Colonic mucosa (tissue), 4 donors: ENCODE measurements at places on chromosomes 2 and 18.

DNA sequence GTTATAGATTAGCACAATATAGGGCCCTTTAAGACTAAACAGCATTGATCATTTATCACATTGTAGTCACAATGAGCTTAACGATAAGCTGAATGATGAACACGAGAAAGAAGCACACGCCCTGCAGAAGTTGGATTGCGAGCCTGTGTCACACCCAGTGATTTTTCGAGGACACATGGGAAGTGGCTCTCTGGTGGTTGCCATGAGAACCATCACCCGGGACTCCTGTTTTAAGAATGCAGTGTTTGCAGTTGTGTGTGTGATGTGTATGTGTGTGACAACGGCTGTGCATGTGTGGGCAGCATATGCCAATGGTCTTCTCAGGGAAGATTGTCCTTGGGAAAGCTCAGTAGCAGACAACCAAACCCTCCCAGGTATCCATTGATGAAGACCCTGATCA is 69.2 kb downstream of the PDCL3 start:
- DNase-seq = no peak

DNA sequence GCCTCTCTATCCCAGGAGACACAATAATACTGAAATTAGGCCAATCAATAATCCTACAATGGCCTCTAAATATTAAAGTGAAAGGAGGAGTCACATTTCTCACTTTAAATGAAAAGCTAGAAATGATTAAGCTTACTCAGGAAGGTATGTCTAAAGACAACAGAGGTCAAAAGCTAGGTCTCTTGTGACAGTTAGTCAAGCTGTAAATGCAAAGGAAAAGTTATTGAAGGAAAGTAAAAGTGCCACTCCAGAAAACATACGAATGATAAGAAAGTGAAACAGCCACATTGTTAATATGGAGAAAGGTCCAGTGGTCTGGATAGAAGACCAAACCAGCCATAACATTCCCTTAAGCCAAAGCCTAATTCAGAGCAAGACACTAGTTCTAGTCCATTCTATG is 9.5 kb downstream of the SESTD1 start:
- DNase-seq = no peak

GRCh38 chr2:217157581-217157980 is 297.7 kb upstream of the TNP1 start:
- no peak for DNase-seq

DNA sequence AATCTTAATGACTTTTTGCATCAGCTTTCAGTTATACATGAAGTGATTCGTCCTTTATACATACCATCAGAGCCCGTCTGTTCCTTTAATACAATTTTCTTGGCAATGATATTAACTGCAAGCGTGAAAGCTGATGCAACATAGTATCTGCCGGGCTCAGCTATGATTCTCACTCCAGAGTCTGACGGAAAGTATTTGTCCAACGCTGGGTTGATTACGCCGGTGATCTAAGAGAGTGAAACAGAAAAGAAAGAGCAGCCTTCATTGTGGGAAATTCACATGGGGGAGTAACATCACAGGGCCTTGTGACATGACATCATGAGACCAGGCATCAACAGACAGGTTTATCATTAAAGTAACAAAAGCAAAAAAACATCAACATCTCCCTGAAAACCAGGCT is 6.2 kb downstream of the ODC1 start:
- no peak for DNase-seq

DNA sequence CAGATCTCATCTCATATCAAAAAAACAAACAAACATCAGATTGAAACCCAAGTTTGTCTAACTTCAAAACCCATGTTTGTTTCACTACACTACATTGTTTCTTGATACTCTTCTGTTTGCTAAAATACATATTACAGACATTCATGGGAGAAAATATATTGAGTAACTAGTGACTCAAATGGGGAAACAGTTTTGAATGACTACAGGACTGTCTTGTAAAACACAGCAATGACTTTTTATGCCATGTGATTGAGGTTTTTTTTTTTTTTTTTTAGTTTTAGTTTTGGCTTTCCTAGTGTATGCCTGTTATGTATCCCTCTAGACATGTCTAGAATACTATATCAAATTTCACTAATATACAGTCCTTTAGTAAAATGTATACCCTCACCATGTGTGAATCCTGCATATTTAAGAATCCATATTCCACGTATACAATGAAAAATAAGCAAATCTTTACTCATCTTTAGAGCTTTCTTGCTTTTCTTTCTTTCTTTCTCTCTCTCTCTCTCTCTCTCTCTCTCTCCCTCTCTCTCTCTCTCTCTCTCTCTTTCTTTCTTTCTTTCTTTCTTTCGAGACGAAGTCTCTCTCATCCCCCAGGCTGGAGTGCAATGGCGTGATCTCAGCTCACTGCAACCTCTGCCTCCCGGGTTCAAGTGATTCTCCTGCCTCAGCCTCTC is 46.6 kb upstream of the SERTAD2 start:
- no peak for DNase-seq

- no peak for DNase-seq
Observed at GRCh38 chr18:50666536-50666935, 106.6 kb downstream of the MAPK4 start.

DNA sequence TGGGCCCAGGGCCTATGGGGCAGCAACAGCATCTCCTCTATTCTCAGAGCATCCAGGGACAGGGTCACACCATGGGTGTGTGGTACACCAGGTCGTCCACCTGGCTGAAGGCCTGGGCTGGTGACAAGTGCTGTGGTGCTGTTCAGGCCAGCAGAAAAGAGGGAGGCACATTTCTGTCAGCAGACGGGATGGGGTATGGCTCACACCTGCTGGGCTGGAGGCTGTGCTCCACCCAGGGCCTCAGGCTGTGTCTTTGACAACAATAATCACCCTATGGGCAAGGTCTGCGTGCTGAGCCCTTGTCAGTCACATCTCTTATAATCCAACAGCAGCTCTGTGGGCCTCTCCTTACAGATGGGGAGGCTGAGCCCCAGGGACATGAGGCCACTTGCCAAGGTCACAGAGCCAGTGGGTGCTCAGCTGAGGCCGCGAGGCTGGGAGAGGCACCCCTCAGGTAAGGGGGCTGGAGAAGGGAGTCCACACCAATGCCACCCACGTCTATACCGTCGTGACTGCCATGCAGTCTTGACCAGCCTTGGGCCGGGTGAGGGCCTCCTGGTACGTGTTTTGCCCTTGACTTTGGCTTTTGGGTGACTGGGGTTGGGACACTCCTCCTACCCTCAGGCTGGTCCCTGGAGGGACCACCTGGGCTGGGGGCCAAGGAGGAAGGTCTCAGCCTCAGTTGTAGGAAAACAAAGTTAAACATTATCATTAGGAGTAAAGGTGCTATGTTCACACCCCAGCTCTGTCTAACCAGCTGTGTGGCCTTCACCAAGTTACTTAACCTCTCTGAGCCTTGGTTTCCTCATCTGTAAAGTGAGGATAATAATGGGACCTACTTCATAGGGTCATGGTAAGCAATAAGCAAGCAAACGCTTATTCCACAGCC is 5.6 kb upstream of the HS6ST1 start:
- peak; percentile 16 for DNase-seq

DNA sequence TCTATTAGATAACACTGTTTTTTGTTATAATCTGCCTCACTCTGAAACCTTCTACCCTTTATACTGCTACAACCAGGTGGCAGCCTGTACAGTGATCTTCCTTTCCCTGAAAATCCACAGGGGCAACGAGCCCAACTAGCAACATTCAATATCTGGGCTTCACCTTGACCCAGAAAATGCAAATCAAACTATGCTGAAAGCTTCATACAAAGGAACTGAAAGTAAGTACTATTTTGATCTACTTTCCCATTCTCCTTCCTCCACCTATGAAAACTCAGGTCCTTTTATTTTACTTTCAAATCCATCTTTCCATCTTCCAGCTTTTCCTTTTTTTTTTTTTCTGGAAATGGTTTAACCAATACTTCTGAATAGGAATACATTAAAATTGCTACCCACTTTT is 175.8 kb upstream of the CCDC150 start:
- DNase-seq = no peak

DNA sequence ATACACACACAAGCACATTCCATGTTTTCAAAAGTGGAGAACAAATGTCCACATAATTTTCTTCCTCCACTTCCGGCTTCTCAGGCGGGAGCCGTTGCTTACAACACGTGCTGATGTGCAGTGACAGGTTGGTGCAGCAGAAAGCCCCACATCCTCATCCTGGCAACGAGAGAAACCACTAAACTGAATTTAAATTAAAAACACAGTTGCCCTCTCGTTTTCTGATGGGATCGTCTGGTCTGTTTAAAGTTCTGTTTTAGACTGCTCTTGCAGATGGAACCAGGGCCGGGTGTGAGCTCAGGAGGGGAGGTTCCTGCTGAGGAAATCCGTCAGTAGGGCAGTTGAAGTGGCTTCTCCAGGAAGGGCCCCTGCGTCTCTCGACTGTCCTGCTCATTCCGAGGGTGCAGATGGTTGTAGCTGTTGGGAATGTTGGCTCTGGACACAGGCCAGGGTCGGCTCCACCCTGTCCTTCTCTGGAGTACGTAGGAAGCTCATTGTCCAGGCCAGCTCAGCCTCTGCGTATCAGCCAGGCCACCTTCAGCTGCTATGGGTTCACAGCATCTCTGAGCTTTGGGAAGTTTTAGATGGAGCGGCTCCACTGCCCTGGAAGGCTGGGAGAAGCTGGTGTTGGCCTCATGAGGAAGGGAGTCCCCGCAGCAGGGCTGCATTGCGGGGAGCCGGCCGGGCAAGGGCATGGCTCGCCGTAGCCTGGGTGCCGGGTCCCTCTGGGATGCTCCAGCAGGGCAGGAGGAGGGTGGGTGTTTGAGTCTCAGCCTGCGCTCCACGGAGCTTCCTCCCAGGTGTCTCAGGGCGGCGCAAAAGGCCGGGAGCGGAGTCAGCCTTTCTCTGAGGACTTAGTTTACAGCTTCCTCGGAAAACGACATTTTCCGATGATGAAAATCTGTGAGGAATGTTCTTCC is 58.3 kb downstream of the NFATC1 start:
- DNase-seq = no peak

- DNase-seq = no peak
Observed at GRCh38 chr18:46386788-46387187, 270.2 kb downstream of the LOXHD1 start.

DNA sequence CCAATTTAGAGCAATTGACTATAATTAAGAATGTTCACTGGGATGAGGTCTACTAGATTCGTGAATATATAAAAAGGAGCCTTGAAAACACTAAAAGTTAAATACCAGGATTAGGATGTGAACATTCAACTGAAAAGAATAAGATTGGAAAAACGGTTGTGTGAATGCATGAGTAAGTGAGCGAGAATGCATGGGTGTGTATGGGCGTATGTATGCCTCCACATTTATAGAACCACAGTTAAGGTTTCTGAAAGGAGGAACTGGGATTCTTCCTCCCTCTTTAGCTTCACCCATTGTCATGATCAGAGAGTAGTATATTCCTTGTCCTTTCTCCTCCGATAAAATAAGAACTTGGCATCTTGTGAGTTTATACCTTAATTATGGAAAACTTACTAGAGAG is 151.1 kb upstream of the UBE2E3 start:
- no peak for DNase-seq
